Activated CD4-positive, alpha-beta T cell treated with anti-CD3 and anti-CD28 coated beads for 24 hours (primary cell): ENCODE measurements at places on chromosomes 5 and 9.

GRCh38 chr5:173618927-173619519 lies 2.6 kb upstream of the BOD1 start:
- DNase-seq, result peak; percentile 18

DNA sequence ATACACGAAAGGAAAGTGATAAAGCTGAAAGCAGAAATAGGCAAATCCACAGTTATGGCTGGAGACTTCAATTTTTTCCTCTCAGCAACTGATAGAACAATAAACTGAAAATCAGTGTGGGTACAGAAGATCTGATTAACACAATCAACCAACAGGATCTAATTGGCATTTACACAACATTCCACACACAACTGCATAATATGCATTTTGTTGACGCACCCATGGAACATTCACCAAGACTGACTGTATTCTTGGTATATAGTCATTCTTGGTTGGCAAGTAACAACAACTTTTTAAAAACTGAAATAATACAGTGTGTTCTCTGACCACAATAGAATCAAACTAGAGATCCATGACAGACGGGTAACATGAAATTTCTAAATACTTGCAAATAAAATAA lies 218.7 kb upstream of the S1PR3 start:
- no peak for DNase-seq

GRCh38 chr5:33583332-33583731 lies 142.6 kb downstream of the TARS1 start:
- no peak for DNase-seq

DNA sequence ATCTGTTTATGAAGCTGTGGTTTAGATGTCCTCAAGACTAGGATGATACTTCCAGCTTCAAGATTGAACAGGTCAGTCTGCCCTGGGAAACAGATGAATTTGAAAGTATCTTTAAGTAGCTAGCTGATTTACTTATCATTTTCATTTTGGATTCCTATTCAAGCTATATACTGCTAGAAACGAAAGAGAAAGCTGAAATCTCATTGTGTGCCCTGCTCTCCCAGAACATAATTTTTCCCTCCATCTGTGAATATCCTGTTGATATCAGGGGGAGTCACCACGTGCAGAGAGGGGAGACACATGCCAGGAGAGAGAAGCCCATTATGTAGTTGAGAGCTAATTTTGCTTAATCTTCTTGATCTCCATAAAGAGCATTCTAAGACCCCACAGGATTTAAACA lies 439.1 kb downstream of the NR2F1-AS1 start:
- DNase-seq, result no peak

GRCh38 chr5:78360674-78360923 lies 182 bp downstream of the SCAMP1 start:
- no peak for DNase-seq

- DNase-seq, result no peak
These were observed 190.5 kb downstream of the HSPA4 start for GRCh38 chr5:133242221-133242835.

GRCh38 chr5:78751872-78752271 lies 103.3 kb upstream of the LHFPL2 start:
- no peak for DNase-seq
